ENCODE measurements at places on chromosomes 2 and 18.

DNA sequence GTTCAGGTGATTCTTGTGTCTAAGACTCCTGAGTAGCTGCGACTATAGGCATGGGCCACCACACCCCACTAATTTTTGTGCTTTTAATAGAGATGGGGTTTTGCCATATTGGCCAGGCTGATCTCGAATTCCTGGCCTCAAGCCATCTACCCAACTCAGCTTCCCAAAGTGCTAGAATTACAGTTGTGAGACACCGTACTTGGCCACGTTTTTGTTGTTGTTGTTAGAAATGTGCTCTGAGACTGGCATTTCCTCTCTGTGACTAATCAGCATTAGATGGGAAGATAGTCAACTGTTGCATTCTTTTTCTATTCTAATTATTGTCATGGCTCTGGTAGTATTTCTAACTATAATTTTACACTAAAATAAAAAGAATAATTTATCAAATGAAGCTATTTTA, 191.7 kb downstream of the CAMKMT start:
- no peak for DNase-seq

- DNase-seq, result no peak
Observed at GRCh38 chr18:23837591-23837990, 148.3 kb downstream of the LAMA3 start.

GRCh38 chr2:10614939-10615338, 74.8 kb downstream of the NOL10 start:
- DNase-seq, result no peak

GRCh38 chr18:8960740-8961657, 141.5 kb upstream of the NDUFV2 start:
- DNase-seq, result no peak

DNA sequence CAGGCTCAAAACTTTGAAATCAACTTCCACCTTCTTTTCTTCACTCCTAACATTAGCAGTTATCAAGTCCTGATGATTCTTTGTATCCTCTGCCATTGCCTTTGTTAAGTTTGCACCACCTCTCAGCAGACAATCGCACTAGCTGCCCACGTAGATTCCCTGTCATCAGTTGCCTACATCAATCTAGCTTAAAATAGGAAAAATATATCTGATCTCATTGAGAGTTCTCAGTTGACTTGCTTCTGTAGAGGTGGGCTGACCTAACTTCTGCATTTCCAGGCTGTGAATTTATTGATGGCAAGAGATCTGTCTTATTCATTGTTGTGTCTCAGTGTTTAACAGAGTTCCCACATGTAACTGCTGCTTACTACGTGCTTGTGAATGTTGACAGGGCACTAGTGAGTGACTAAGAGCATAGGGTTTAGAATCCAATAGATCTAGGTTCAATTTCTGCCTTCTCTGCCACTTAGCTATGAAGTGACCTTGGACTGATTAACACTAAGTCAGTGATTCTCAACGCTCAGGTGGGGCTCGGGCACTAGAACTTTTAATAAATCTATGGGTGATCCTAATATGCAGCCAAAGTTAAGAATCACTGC, 3.7 kb upstream of the INSIG2 start:
- DNase-seq, result no peak

GRCh38 chr2:23926750-23927571, at the start of gene ATAD2B:
TSS of gene ATAD2B (minus strand) at chr2:23927123. CDS start at chr2:23926770, 353 bp downstream.
- DNase-seq, result peak; percentile 93

GRCh38 chr18:29062921-29063320, 886.0 kb upstream of the CDH2 start:
- no peak for DNase-seq

DNA sequence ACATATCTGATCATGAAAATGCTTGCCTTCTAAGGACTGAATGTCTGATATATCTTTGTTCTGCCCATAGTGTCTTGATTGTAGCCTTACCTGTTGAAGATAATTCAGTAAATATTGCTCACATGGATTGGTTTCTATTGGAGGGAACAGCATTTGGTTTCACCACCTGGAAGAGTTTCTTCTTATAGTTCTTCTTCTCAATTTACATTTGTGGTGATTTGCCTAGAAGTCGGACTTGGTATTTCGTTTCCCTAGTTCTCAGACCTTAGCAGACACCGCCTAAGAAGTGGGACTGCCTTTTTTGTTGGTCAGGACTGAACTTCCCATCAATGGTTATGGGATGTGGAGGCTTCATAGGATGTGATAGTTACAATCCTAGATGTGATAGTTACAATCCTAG, 20.2 kb downstream of the MGAT5 start:
- no peak for DNase-seq

GRCh38 chr18:29188760-29189159, 1011.8 kb upstream of the CDH2 start:
- no peak for DNase-seq

GRCh38 chr2:165777522-165778186, 16.4 kb downstream of the GALNT3 start:
- DNase-seq, result no peak

DNA sequence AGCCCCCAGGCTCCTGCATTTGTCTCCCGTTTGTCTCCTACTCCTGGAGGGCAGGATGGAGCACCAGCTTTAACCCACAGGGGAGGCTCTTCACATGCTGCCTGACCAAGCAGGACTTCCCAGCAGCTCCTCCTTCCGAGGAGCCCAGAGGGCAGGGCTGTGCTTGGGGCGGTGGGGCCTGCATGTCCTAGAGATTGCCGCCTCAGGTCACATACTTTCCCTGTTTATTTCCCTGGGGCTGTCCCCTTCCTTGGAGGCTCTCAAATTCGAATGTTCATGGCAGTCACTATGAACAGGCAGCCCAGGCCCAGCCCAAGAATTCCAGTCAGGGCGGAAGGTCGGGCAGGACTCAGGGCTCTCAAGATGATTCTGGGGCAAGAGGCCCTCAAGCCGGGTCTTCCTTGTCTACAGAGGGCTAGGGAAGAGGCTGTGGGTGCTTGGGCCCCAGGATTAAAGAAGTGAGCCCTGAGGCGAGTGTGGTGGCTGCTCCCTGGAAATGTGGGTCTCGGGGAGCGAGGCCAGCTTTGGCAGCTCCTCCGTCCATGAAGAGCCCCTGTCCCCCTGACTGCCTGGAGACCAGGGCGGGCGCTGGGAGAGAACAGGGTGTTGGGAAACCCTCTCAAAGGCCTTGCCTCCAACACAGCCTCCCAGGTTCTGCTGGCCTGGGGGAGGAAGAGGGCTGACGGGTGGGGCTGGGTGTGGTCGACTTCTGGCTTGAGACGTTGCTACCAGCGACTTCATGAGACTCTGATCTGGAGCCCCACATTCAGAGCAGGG, 48.9 kb upstream of the HPCAL1 start:
- no peak for DNase-seq

GRCh38 chr18:49645841-49646351, 84.0 kb downstream of the LIPG start:
- DNase-seq, result no peak

DNA sequence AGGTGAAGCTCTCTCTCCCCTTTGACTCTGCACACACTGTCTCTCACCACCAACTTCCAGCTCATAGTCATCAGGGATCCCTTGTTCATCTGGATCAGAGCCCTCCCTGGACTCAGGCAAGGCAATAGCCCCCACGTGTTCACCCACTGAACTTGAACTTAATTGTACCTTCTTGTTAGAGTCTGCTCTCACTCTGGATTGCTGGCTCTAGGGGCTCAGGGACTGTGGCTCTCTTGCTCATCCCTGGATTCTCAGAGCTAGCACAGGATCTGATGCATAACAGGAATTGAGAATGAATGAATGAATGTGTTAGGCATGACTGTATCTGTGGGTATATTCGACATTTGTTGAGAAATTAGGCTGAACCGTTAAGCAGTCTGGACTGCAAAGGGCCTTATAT, 16.7 kb upstream of the ASAP2 start:
- DNase-seq, result no peak

GRCh38 chr18:10543277-10543676, 17.4 kb downstream of the NAPG start:
- DNase-seq, result no peak

DNA sequence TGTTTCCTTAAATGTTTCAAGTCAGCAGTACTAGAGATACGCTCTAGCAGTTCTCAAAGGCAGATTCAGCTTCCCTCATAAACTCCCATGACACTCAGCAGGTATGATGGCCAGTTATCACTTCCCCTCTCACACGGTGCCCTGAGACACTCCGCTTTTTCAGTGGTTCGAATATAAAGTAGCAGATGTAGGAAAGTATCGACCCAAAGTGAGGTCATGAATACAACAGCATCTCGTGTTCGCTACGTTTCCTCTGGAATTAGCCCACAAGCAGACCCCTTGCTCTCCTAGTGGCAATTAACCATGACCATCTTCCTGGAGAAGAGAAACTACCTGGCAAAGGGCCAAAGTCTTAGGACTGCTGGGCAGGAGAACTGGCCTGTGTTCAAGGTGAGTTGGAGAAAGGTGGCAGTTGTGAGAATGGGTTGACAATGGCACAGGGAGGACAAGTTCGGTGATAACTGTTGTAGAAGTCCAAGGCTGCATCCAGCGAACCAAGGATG, 9.3 kb upstream of the AGBL5 start:
- DNase-seq, result no peak

- DNase-seq, result no peak
Observed at GRCh38 chr2:140596447-140596846, 1534.4 kb downstream of the LRP1B start.

- no peak for DNase-seq
Observed at GRCh38 chr18:71021030-71021362, 732.2 kb downstream of the SOCS6 start.

GRCh38 chr2:182616471-182617393, 99.3 kb upstream of the DNAJC10 start:
- DNase-seq, result no peak

DNA sequence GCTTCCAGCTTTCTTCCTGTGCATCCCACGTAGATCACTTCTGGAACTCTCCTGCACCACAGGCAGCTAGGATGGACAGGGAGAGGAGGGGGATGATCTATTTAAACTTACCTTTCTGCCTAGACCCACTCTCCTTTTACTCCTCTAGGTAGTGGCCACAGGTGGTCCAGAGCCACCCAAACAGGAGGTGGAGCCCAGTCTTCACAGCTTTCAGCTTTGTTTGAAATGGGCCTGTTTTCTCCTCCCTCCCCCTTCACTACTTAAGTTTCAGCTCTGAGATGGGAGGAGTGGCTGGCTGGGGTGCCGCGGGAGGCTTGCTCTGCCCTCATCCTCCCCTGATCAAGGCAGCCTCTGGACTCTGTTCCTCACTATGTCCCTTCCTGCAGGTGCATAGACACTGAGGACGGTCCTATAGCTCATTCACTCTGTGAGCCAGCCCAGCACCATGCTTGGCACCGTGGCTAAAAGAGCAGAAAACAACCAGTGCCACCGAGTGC, 12.6 kb upstream of the CELF4 start:
- DNase-seq, result no peak

GRCh38 chr2:74553892-74554819, at the start of the genes DOK1 and LOXL3:
TSS of gene DOK1 (plus strand) at chr2:74554720. CDS start at chr2:74554755, 35 bp downstream.
TSS of gene LOXL3 (minus strand) at chr2:74553942. CDS start at chr2:74552634, 1,308 bp downstream.
- peak; percentile 67 for DNase-seq

- no peak for DNase-seq
Observed at GRCh38 chr18:37729716-37730115, 164.1 kb upstream of the CELF4 start.

DNA sequence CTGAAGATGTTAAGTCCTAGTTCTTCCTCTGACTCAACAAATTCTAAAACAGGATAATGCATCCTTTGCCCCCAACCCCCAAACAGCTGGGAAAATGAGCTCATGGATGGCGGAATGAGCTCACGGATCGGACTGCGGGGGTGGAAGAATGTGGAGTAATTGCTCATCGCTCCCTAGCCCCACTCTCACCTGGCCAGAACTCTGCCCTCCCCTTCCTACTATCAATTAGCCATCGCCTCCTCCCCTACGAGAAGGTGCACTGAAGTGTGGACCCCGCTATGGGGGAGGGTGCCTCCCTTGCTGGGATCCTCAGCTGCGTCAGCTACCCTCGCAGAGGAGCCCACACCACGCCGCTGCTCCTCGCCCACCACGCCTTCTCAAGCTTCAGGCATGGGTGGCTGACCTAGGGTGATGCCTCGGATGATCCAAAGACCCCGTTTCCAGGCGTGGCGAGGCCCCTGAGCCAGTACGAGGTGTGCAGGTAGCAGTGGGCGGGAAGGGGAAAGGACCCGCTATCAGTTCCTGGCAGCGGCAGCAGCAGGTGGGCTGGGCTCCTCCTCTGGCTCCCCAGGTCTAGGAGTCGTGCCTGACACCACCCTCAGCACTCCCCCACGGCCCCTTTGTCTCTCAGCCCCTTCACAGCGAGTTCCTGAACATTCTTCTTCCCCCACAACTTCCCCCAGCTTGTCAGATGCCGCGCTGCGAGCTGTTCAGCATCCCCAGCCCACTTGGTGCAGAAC, 82.1 kb upstream of the POMC start:
- DNase-seq, result no peak

- DNase-seq, result no peak
Observed at GRCh38 chr18:13366541-13366940, 148.0 kb downstream of the LDLRAD4 start.

GRCh38 chr18:22694954-22695353, 238.2 kb upstream of the RBBP8 start:
- no peak for DNase-seq

DNA sequence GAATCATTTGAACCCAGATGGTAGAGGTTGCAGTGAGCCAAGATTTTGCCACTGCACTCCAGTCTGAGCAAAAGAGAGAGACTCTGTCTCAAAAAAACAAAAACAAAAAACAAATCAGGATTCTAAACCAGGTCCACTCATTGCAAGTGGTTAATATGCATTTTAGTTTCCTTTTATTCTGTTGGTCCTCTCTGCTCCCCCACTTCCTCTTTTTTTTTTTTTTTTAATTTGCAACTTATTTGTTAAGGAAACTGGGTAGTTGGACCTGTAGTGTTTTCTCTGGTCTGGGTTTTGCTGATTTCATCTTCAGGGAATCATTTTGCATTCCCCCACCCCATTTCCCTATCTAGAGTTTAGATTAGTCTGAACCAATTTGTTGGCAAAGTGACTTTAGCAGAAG, 14.0 kb downstream of the FER1L5 start:
- no peak for DNase-seq

DNA sequence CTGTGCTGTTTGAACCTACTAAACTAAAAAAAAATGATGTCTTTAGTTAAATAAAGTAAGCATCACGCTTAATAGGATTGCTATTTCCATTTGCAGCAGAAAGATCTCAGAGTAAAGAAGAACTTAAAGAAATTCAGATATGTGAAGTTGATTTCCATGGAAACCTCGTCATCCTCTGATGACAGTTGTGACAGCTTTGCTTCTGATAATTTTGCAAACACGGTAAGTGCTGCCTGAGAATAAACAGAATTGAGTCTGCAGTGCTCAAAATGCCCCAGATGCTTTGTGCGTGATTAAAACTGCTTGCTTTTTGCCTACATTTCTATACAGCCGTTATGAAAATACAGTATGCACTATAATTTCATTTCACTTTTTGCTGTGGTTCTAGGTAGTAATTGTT, 3.9 kb downstream of the CDCA7 start:
- no peak for DNase-seq

- DNase-seq, result no peak
Observed at GRCh38 chr2:86453836-86454235, 12.7 kb downstream of the KDM3A start.

GRCh38 chr2:132774189-132774588, 104.2 kb upstream of the LYPD1 start:
- no peak for DNase-seq
